Activated T-helper 9 cell treated with anti-CD3 and anti-CD28 coated beads, Interleukin-2, amount 50 U/mL, for 16 hours (primary cell): ENCODE measurements at places on chromosomes 1 and 21.

- no peak for DNase-seq
Observed at GRCh38 chr1:60848583-60849188, 233.7 kb upstream of the NFIA start.

- no peak for DNase-seq
Observed at GRCh38 chr1:61313906-61314422, 231.6 kb downstream of the NFIA start.

- DNase-seq: no peak
Observed at GRCh38 chr1:10903821-10904220, 107.4 kb upstream of the CASZ1 start.

DNA sequence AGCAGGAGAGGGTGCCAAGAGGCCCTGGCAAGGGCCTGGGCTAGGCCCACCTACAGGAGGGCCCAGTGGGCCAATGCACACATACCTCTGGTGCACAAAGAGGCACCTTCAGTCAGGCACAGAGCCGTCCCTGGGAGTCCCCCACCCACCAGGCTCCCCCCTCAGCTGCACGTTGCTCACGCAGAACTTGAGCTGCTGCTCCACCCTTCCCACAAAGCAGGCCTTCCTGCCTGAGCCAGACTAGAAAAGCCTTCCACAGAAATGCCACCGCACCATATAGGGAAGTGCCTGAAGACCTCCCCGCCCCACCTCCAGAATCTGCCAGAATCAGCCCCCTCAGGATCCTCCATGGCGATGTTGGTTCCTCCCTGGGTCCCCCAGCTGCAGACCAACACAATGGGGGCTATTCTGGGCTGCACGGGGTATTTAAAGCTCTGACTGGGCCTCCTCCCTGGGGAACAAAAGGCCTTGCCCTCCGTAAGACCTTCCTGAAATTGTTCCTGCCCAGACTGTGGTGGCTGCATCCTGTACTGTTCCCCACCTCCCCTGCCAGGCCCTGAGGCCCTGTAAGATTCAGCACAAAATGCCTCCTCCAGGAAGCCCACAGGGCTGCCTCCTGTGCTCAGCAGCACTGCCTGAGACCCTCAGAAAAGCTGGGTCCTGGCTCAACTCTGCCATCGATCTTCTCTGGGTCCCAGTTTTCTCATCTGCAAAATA is 27.2 kb downstream of the HSPG2 start:
- DNase-seq: no peak
